ENCODE measurements at places on chromosomes 13 and 19.

- DNase-seq = no peak
These were observed 2.6 kb upstream of the GSX1 start for GRCh38 chr13:27789495-27790303.

- peak; percentile 83 for DNase-seq
These were observed 984 bp downstream of the RPS11 start for GRCh38 chr19:49497047-49497788.

DNA sequence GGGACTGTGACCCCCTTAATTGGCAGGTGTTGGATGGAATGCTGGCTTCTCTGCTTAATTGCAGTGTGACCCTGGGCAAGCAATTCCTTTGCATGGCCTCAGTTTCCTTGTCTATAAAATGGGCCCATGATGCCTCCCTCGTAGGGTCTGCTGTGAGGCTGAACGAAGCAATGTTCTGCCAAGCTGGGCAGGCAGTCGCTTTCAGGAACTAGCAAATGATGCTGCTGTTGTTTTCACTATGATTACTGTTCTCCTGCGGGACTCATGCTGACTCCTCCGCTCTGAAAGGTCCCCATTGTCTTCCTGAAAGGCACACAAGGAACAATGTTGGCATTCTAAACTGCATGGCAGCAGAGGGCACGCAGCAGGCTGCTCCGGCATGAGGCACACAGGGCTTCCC, 6.8 kb downstream of the BICRA start:
- no peak for DNase-seq

- DNase-seq = no peak
These were observed 8.3 kb upstream of the TLE6 start for GRCh38 chr19:2969104-2969504.

DNA sequence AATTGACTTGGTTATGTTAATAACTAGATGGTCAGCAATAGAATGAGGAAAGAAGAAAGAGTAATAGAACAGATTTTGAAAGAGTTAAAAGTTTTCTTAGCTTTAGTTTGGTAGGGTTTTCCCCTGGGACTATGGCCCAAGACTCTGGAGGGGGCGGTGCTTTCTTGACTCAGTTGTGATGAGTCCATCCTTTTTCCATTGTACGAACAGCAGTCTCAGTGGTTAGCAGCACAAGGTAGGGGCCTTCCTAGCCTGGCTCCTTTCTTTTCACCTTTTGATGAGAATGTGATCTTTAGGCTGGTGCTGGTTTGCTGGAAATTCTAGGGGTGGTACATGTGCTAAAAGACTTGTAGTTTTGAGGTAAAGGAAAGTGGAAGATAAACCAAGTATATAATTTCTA, 38.8 kb downstream of the ZNF506 start:
- no peak for DNase-seq

- no peak for DNase-seq
These were observed 1556.6 kb upstream of the PRR20A start for GRCh38 chr13:55583953-55584593.

- no peak for DNase-seq
These were observed 242.1 kb downstream of the KLF5 start for GRCh38 chr13:73300718-73301425.

DNA sequence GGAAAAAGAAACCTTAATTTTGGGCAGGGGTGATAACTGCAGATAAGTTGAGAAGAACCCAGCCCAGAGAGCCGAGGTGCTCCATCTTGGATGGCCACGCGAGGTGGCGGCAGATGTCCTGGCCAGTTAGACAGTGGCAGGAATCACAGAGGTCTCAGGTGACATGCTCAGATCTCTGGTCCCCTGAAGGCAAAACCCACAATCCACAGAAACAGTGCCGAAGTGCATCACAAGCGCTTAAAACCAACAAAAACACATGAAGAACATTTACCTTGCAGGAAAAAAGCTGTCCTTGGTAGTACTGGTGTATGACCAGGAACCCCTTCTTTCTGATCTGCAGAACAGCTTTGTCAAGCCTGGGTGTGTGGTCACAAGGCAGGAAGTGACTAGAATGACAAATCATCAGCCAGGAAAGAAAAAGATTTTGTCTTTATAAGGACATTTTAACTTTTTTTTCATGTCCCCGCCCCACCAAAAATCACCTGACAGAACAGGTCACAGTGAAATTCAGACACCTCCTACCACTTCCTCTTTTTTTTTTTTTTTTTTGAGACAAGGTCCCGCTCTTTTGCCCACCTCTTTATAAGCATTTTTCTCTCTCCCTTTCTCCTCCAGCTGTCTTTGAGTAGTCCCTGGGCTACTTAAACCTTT, at the start of gene LCP1:
TSS of gene LCP1 (minus strand) at position 338 of the 651 bp plus-strand sequence. CDS start 22,515 bp downstream, outside the sequence.
- peak; percentile 95 for DNase-seq

DNA sequence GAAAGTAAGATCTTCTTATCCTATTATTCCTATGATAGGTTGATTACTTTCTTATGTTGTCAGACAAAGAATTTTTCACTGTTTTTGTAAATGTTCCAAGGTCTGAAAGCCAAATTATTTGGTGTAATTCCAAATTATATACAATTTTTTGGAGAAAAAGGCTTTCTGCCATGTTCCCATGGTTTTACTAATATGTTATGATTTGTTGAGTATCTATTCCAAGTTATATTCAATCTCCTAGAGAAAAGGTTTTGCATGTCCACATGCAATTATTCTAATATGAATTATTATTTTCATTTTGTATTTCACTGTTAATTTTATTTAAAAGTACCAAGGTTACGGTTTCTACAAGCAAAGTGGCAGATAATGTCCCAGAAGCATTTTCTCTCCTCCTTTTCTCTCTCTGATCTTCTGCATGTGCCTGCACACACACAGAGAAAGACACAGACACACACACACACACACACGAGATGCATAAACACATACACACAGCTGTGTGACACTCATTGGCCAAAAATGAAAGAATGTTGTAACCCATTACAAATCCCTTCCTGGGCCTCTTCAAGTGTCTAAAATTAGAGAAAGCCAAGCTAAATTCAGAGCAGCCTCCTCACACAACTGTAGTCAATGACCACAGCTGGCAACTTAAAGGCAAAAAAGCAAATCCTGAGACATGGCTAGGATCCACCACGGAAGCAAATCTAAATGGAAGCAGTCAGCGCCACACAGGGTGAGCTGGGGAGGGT, 621.0 kb downstream of the EFNB2 start:
- DNase-seq = no peak

DNA sequence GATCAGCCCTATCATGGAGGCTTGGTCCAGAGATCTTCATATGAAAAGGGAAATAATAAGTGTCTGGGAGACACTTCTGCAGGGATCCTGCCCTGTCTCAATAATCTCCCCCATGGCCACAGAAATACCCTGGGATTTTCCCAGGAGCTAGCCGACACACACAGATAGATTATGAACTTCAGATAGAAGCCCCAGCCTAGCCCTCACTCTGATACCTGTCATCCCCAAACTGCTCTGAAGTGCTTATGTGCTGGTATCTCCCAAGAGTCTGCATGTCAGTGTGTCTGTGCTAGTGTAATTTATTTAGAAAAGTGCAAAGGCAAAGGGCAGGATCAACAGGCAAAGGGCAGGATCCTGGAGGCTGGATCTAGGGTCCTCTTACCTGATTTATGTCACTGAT, 38.7 kb upstream of the ZNF766 start:
- no peak for DNase-seq

DNA sequence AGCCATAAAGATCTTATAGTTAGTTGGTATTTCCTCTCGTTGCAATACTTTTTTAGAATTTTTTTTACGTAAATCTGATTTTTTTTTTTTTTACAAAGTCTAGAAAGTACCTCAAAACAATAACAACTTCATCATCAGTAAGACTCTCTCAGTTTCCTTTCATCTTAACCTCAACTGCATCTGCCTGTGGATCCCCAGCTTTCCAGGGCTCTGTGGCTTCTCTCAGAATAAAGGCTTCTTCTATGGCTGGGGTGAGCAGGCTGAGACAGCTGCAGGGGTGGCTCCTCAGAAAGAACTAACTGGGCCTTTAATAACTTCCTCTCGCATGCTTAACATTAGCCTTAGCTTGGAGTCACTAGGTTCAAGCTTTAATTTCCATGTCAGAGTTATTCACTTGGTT, 4.2 kb downstream of the ZNF506 start:
- DNase-seq = peak; percentile 75

DNA sequence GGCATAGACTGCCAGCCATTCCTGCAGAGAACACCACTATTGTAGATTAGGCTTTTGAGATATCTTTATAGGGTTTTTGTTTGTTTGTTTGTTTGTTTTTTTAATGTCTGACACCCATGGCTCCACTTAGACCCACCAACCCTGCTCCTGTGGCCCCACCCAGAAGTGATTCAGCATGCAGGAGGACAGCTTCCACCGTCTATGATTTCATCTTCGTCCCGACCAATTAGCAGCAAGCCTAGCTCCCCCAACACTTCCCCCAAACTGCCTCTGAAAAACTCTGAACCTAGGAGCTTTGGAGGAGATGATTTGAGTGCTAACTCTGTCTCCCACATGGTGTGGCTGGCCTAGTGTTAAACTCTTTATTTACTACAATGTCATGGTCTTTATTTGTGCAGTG, 108.3 kb upstream of the RXFP2 start:
- no peak for DNase-seq

DNA sequence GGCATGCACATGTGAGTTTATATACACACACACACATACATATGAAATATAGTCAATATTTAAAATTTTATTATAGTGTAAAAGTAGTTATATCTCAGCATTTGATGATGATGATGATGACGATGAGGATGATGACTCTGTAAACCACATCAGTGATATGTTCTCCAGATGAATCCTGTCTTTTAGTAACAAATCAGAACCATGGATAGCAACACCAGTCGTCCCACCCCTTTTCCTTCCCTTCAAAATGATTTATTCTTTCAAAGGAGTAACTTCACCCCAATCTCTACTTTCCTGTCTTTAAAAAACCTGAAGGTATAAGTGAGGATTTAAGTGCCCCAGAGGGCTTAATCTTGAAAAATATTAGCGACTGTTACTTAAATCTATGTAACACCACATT, 74.1 kb downstream of the DCLK1 start:
- no peak for DNase-seq

GRCh38 chr13:100269837-100270236, 180.9 kb downstream of the PCCA start:
- no peak for DNase-seq

DNA sequence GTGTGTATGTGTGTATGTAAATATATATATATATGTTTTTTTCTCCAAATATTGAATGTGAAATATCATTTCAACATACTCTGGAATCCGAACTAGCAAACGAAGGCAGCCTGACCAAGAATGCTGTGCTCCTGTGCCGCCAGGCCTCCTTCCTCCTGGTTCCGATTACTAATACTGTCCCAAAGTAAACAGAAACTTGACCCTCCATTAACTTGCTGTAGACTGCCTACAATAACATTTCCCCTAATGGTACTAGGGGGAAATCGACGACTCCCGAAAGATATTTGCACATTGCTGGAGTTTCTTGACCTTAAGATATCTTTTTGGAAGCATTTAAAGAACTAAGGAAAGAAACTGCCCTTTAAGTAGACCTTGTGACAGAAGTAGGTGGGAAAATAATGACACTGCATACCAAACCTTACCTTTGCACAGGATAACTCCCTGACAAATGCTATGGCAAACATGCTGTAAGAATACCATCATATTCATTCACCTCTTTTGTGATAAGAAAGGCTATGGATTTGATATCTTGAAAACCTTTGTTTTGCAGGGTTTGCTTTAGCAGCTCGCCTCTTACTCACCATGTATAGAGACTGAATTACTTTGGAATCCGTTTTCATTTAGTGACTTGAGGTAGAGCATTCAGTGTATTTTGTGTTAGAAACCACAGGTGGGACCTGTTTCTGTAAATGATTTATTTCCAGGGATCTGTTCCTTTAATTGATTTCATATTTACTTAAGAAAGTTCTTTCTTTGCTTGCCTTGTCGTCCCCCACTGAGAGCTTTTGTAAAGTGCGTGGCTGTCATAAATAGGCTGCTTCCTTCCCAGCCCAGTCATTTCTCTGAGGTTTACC, 80.1 kb downstream of the KLF5 start:
- DNase-seq = no peak

DNA sequence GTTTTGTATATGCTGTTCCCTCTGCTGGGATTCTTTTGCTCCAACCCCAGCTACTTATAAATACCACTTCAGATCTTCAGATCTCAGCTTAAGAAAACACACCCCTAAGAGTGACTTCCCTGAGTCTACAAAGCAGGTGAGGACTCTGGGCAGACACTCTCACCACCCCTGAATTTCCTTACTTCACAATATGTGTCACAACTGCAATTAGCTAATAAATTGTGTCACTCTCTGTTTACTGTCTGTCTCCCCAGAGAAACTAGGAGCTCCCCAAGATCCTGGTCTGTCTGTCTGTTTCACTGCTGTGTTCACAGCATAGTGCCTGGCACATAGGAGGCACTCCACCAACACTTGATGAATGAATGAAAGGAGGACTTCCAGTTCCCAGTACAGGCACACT, 14.4 kb downstream of the CEBPA start:
- DNase-seq = no peak

DNA sequence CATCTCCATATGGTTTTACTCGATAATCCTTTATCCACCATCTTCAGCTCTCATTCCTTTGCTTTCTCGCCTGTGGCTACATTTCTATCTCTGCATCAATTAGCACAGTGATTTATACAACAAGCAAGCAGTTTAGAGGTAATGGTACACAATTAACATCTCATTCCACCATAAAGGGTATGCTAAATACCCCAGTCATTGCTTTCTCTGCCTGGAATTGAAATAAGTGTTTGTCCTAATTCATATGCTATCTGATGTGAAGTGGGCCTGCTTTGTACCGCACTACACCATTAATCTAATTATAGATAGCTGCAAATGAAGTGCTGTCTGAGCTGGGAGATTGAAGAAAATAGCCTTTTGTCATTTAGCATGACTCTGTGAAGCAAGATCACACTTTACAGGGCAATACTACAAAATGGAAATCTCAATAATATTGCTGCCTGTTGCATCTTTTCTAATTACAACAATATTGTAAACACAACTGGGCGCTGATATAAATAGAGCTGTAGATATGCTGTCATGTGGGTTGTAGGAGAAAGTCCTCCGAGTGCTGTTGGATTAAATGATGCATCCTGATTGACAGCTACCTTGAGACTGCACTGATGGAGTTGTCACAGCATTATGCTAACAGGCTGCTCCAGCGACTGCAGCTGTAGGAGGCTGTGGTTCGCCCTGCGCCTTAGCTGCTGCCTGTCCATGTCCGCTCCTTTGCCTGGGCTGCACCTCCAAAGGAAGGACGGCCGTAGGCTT, 78.2 kb downstream of the GGACT start:
- DNase-seq = no peak

DNA sequence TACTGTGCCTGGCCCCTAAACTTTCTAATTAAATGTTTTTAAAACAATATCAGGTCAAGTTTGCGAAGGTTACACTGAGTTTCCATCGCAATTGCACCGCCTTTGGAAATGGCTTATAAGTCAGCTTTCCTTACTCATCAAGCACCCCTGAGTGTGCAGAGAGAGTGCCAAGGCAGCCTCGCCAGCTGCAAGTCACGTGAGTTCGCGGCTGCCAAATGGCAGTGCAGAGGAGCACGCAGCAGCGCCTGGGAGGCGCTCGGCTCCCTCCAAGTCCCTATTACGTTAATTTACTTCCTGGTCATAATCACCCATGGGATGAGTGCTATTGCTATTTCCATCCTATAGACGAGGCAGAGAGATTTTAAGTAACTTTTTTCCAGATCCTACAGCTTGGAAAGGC, 319.6 kb downstream of the TEX29 start:
- no peak for DNase-seq

Data from central memory CD4-positive, alpha-beta T cell (primary cell).